ACHN (cell line): ENCODE measurements at places on chromosomes 12 and 14.

GRCh38 chr12:71223139-71223538, 65.3 kb upstream of the TSPAN8 start:
- no peak for DNase-seq

DNA sequence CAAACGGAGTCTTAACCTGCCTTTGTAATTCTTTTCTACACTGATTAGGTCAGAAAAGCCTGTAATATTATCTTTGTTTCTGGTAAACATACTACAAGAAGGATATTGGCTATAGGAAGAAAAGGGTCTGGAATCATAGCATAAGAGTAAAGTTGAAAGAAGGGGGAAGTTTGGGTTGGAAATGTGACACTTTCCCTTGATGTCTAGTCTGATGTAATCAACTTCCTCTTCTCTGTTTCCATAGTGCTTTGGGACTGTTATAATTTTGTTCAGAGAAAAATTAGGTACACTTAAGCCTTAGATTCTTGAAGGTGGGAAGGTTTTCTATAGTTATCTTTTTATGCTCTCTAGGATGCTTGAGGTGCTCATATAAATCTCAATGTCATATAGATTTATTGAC, 322.2 kb downstream of the AEBP2 start:
- DNase-seq, result no peak

- DNase-seq, result no peak
These were observed 22.9 kb downstream of the NIN start for GRCh38 chr14:50808053-50808452.

GRCh38 chr12:8709124-8709830, 11.5 kb downstream of the RIMKLB start:
- peak; percentile 80 for DNase-seq

- DNase-seq, result no peak
These were observed 123.0 kb downstream of the GLT1D1 start for GRCh38 chr12:128976120-128976738.

- DNase-seq, result peak; percentile 18
These were observed 555.9 kb upstream of the TMEM132C start for GRCh38 chr12:127711108-127711507.

- peak; percentile 44 for DNase-seq
These were observed 48.1 kb upstream of the BCL11B start for GRCh38 chr14:99320105-99320572.

GRCh38 chr12:90959538-90960139, 4.7 kb upstream of the CCER1 start:
- DNase-seq, result peak; percentile 70

GRCh38 chr12:27436768-27437167, 9.8 kb upstream of the SMCO2 start:
- DNase-seq, result no peak

DNA sequence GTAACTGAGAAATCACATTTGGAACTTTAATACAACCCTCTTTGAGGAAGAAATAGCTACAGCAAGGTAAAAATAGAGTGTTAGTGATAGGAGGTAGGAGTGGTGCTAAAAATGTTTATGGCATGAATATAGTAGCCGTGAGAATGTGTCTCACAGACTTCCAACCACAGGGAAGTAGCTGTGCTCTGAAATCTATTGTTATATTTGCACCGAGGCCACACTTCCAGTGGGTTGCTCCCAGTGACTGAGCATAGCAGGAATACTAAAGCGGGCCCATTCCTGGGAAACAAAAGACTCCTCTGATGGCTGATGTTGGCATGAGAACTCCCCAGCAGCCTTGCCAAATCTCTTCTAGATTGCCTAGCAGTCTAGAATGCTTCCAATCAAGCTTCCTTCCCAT, 174.1 kb upstream of the PLXNC1 start:
- no peak for DNase-seq

GRCh38 chr14:64717870-64718269, 13.6 kb downstream of the PLEKHG3 start:
- no peak for DNase-seq

GRCh38 chr12:27464220-27464554, 17.7 kb downstream of the SMCO2 start:
- DNase-seq, result no peak

- DNase-seq, result no peak
These were observed 98.4 kb downstream of the GTF2A1 start for GRCh38 chr14:81122326-81122725.

GRCh38 chr14:99382781-99383471, 97.7 kb downstream of the SETD3 start:
- DNase-seq, result no peak

- peak; percentile 96 for DNase-seq
These were observed 270.6 kb downstream of the PAWR start for GRCh38 chr12:79420146-79420618.

DNA sequence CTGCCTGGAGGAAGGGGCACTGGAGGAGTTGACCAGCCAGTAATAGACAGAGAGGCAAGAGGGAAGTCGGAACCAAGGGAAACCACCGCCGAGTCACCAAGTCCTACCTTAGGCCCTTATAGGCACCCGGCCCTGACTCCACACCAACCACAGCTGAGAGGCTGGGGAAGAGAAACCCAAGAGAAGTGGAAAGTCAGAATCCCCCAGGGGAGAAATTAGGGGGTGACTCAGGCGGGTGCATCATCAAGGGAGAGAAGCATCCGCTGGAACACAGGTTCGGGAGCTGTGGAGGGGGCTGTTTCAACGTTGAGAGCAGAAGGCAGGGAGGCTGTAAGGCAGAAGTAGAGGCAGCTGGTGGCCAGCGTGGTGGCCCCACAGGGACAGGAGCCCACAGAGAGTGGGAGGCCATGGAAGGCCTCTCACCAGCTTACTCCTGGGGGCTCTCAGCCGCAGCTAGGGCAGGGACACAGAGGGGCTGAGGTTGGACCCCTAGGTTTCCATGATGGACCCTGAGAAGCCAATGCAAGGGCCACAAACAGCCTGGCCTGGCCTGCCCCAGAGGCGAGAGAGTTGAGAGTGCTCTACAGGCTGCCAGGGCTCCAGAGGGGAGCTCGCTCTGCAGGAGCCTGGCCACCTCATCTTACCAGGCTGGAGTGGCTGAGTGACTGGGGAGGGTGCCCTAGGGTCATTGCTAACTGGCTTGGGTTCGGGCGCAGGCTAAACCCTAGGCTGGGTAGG, 1.4 kb upstream of the TRMT61A start:
- DNase-seq, result peak; percentile 46

- no peak for DNase-seq
These were observed 119.1 kb downstream of the ITPR2 start for GRCh38 chr12:26713885-26714383.

DNA sequence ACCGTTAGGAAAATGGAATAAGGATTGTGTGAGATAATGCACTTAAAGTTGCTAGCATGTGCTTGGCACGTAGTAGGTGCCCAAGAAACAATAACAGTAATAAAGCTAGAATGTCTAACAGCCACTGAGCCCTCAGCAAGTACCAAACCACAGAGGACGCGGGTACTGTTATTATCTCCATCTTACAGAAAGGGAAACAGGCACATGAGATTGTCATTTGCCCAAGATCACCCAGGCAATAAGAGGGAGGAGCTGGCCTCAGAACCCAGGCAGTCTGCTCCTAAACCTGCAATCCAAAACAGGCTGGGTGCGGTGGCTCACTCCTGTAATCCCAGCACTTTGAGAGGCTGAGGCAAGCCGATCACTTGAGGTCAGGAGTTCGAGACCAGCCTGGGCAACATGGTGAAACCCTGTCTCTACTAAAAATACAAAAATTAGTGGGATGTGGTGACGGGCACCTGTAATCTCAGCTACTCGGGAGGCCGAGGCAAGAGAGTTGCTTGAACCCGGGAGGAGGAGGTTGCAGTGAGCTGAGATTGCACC, 5.1 kb upstream of the SDS start:
- DNase-seq, result no peak

DNA sequence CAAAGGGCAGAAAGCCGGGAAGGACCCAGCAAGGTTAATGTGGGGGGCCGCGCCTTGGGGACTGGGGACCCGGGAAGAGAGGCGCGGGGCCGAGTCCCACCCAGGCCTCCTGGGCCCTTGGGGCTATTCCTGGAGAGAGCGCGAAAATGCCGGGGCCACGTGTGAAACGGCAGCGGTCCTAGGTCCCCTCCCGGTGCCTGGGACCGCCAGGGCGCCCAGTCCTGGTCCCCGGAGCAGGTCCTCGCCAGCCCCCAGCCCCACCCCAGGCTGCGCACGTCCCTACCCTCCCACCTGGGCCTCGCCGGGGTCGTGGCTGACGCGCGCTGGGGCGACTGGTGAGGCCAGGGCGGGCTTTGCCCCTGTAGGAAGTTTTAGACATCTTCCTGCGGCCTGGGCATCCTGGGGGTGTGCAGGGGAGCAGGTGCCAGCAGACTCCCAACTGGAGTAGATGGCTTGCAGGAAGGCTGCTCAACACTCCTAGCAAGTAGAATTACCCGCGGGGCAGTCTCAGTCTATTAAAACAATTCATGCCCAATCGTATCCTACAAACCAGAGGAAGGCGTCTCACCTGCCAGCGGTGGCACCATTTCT, 708 bp downstream of the FAR2 start:
- no peak for DNase-seq

GRCh38 chr14:104405360-104406226, 174.0 kb upstream of the C14orf180 start:
- DNase-seq, result no peak

DNA sequence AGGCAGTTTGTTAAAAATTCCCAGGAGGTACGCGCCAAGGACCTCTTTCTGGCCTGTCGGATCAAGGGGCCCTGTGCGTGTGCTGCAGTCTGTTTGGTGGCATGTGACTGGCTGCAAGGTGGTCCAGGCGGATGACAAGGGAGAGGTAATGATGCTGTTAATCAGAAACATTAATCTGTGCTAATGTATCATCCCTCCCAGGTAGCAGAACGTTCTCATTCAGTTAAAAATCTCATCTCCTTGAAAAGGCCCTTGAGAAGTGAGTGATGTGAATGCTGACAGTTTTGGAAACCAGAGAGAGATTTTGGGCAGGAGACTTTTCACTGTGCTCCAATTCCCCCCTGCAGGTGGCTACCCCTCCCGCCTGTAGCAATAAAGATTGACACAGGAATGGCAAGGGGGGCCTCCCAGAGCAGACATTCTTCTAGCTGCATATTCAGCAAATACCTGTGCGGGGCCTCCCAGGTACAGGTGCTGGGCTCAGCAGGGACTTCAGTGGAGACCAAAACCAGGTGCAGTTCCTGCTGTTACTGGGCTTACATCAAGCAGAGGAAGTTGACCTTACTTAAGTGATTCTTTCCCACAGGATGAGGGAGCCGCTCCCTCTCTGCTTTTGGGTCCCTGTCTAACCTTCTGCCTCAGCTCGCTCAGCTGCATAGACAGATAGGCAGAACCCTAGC, 364.8 kb downstream of the CACNA1C start:
- DNase-seq, result no peak

DNA sequence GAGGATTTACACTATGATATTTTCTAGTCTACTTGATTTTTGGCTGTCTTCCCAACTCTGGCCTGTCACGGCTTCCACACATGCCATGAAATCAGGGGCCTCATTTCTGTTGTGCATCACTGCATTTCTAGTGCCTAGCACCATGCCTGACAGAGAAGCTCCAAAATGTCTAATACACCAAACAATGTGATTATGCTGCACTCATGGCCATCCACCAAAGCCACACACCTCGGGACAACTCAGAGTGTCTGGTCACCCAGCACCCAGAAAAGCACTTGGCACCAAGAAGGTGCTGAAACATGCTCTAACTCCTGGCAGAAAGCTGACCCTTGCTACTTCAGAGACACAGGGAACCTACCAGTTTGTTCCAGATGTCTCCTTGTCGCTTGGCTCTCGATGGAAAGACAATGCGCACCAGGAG, 11.3 kb downstream of the GCN1 start:
- peak; percentile 90 for DNase-seq

GRCh38 chr14:40362856-40363255, 930.6 kb upstream of the FBXO33 start:
- no peak for DNase-seq

DNA sequence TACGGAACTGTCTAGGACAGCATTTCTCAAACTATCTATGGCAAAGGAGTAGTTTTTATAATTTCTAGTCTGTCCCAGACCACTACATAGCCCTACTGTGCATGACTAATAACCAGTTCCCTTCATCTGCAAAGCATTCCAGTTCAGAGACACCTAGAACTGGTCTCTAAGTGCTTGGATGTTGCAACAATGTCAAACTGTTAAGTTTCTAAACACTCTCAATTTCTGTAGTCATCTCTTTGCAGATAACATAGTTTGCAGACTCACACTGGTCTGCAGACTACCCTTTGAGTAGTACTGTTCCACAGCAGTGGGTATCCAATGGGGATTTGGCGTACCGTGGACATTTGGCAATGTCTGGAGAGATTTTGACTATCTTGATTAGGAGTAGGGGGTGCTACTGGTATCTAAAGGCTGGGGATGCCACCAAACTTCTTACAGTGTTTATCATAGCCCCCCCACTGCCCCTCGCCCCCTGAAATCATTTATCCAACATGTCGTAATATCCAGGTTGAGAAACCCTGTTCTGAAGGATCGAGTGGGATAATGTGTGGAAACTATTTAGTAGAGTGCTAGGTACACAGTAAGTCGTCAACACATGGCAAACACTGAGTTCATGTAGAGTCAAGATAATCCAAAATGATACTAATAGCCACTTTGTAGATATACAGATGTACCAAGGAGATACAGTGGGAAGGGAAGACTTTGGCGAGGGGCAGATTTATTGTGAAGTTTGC, 1.7 kb downstream of the C12orf76 start:
- no peak for DNase-seq

GRCh38 chr12:1103632-1104031, 112.6 kb downstream of the ERC1 start:
- DNase-seq, result peak; percentile 21

- no peak for DNase-seq
These were observed 85.0 kb downstream of the KICS2 start for GRCh38 chr12:64137117-64137516.

GRCh38 chr12:42631513-42631912, 42.0 kb upstream of the PRICKLE1 start:
- DNase-seq, result no peak

DNA sequence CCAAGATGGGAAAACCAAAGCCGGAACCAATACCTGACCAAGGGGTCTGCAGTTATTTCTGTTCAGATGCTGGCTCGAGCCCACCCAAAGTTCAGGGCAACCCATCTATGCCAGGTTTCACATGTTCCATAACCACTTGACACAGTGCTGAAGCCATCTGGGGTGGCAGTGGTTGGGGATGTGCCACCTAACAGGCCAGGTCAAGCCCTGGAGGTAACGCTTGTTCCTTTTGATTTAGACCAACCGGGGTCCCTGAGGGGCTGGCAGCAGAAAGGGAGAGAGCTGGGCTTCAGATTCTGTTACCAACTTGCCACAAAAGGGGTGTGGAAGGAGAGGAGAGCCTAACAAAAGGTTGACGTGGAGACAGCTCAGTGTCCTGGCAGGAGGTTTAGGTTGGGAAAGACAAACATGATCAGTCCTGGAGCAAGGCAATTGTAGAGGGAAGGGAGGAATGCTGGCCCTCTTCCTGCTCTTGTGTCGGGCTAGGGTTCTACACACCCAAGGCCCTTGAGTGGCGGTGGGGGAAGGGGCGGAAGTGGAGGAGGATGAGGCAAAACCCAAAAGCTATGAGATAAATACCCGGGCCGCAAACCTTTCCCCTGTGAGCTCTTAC, 31.9 kb downstream of the CACNA2D4 start:
- no peak for DNase-seq

GRCh38 chr12:126095748-126096510, 1030.7 kb downstream of the AACS start:
- no peak for DNase-seq
